Left lung (tissue), 14 donors: ENCODE measurements at places on chromosomes 1 and 21.

DNA sequence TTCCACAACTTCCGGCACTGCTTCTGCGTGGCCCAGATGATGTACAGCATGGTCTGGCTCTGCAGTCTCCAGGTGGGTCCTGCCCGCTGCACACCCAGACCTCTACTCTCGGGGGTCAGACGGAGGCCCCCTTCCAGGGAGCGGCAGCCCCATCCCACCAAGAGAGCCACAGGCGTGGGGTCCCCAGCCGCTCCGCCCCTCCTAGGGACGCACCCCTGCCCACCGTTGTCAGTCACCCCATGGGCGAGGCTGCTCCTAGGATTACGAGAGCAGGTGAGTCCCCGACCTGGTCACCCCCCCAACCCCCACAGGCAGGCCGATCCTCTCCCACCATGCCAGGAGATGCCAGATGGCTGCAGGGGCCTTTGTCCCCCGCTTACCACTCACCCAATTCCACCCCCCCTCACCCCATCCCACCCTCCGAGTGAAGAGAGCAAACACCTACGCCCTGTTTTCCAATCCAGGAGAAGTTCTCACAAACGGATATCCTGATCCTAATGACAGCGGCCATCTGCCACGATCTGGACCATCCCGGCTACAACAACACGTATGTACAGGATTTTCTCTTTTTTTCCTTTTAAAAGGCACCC, 107.0 kb downstream of the PDE9A start:
- DNase-seq: no peak

DNA sequence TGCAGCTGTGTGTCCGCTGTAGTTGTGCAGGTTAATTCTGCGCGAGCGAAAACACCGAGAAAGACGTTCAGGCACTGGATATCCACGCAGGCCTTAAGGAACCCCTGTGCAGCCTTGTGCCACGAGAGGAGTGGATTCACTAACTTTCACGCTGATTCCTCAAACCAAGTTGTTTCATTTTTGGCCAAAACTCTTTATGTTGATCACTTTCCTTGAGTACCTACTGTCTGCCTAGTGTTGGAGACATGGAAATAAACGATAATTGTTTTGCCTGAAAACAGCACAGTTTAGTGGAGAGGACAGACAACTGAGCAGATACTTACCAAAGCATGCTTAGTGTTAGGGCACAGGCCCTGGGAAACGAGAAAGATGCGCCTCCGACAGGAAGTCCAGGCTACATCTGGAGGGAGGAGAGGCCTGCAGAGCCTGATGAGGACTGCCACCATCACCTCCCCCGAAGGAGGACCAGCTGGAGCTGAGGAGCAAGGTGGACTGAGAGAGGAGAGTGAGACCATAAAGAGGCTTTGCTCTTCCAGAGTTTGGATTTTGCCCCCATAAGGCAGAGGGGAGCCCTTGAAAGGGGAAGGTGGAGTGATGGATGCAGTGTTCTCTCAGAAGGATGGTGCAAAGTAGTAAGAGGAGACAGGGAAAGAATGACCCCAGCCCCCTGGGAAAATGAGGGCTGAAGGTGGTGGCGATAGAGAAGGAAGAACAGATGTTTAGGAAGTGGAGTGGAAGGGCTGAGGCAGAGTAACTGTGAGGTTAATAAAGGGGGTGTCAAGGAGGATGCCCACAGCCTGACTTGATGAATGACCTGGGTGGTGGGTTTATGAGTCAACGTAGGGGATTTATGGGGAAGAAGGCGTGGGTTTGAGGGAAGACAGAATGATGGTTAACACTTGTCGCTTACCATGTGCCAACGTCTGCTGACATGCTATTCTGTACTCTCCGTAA, 956 bp upstream of the SCAF4 start:
- DNase-seq: no peak

DNA sequence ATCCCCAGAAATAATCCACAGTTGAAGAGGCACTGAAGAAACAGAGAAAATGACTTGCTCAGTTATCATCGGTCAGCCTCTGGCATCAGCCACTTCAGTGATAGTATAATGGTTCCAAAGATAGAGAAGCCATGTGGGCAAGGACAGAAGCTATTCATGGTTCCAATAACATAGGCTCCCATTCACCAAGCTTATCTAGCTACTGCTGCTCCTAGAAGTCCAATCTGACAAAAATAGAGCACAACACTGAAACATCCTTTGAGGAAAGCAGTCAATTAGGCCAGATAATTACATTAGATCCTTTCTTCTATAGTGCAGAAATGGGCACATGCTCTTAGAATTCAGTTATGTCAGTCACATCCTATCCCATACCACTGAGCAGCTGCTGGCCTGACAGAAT, 33.5 kb upstream of the CRB1 start:
- DNase-seq: no peak

GRCh38 chr1:92409946-92410549, 76.7 kb downstream of the GFI1 start:
- no peak for DNase-seq

- DNase-seq: no peak
These were observed 39.5 kb downstream of the LRRC8B start for GRCh38 chr1:89563957-89564604.

GRCh38 chr1:182357913-182358312, 33.7 kb downstream of the GLUL start:
- DNase-seq: no peak

DNA sequence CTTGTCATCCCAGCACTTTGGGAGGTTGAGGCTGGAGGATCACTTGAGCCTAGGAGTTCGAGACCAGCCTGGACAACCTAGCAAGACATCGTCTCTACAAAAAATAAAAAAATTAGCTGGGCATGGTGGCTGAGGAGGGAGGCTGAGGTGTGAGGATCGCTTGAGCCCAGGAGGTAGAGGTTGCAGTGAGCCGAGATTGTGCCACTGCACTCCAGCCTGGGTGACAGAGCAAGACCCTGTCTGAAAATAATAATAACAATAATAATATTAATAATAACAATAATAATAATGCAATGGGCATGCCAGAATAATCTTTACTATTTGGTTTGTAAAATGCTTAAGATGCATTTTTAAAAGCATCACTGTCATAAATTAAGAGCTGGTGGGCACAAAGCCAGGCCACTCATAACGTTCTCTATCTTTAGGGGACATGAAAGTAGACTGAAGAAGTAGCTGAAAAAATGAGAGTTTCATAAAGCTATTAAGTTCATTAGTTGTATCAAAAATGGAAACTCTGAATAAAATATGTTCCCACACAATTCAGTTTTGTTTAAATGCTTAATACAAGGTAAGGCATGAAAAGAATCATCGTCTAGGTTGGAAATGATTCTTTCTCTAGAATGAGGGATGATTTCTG, 51.6 kb upstream of the ITPKB start:
- no peak for DNase-seq

GRCh38 chr1:72435025-72435424, 152.7 kb upstream of the NEGR1 start:
- no peak for DNase-seq

DNA sequence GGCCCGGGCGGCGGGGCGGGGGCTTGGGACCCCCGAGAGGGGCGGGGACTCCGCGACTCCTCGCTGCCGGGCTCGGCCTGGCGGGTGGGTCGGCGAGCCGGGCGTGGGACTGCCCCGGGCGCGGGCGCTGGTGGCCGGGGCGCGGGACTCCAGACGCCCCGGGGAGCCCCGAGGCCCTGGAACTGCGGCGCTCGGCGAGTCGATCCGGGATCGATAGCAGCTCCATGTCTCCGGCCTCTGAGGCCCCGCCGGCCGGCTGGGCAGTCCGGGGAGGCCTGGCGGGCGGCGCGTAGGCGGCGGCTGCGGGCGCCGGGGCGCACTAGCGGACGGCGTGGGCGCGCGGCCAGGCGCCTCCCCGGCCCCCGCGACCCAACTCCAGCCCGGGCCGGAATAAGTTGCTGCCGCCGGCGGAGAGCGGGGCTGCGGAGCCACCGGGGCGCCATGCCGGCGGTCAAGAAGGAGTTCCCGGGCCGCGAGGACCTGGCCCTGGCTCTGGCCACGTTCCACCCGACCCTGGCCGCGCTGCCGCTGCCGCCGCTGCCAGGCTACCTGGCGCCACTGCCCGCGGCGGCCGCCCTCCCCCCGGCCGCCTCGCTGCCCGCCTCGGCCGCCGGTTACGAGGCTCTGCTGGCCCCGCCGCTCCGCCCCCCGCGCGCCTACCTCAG, 400 bp downstream of the SAMD11 start:
- DNase-seq: no peak

DNA sequence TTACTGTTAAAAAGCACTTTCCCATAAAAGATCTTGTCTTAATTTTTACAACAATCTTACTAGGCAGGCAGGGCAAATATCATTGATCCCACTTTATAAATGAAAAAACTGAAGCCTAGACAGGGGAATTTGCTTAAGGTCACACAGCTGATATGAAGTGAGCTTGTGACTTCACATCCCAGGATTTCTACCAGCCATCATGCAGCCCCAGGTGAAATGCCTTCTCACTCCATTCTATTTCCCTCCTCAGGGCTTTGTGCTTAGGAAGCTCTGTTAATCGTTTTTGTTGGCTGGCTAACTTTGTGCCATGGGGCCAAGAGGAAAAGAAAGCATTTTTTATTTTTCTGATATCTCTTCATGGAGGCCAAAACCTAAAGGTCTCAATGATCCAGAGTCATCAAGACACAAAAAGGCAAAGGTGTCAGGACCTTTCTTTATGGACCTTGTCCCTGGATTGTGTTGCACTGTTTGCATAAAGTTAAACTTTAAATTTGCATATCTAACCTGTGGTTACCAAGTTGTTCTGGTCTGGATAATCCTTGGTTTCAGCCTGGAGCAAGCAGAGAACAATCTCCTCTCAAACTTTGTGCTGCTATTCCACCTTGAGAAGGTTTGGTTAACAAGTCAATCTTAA, 44.8 kb upstream of the ZNF326 start:
- DNase-seq: no peak
